ENCODE measurements at places on chromosomes 2 and 18.

DNA sequence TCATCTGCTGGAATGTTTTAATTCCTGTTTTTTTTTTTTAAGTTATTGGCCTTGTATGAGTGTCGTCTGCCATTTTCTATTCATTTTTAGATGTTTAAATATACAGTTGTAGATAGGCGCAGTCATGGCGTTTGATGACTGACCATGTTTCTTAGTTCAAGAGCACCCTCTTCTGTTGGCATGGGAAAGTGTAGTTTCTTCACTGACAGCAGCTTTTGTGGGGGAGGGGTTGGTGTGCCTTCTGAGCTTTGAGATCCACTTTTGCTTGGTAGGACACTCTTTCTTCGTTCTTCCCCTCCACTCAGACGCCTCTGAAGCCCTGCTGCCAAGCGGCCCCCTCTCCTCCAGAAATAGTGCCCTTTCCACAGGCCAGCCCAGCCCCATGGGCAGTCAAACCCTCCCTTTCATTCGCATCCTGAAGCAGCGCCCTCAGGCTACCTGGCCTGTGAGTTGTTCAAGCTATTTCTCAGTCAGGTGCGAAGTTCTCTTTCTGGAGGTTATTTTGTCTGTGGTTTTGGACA, 492.0 kb downstream of the TNS1 start:
- peak; percentile 77 for DNase-seq

DNA sequence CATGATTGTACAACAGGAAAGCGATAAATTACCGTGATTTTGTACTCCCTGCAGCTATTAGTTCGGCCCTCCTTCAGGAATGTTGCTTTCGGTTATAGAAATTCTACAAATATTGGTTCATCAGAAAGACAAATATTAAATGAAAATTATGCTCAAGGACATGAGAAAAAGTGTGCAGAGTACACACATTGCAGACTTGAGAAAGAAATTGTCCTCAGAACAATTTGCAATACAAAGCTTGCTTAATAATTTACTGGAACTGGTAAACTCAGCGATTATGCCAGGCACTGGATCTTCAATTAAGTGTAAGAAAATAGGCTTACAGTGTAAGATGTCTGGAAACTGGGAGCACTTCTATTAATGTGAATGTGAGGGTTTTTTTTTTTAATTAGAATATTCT, 45.9 kb downstream of the ABCG8 start:
- DNase-seq, result no peak

DNA sequence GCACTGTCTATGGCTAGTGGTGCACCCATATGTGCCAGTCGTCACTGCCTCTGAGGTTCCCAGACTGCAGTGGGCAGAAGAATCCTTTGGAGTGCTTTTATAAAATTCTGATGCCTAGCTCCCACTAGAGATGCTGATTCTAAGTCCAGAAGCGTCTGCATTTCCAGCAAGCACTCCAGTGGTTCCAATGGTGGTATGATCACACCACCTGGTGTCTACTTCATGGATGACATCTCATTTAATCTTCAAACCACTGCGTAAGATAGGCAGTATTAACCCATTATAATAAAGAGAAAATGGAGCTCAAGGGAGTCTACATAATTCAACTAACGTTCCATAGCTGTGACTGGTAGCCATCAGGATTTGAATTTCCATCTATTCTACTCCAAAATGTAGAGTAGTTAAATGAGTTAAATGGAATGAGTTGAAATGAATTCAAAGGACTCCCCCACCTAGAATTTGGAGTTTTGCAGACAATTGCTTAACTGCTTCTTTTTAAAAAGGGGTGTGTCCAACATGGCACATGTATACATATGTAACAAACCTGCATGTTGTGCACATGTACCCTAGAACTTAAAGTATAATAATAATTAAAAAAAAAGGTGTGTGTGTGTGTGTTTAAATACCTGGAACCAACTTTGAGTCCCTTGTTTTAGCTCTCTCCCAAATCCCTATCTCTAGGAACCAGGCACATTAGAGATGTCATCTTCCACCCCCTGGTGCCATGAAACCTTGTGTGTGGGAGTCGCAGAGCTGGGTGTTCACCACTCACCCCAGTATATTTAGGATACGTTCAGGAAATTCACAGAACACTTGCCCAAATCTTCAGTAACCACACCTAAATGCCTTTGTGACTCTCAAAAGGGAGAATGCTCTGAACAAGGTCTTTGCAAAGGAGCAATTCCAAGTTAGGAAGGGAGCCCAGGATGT, 14.1 kb downstream of the LAMA3 start:
- DNase-seq, result peak; percentile 72

GRCh38 chr18:11859282-11859830, 8.1 kb downstream of the CHMP1B start:
- DNase-seq, result no peak

DNA sequence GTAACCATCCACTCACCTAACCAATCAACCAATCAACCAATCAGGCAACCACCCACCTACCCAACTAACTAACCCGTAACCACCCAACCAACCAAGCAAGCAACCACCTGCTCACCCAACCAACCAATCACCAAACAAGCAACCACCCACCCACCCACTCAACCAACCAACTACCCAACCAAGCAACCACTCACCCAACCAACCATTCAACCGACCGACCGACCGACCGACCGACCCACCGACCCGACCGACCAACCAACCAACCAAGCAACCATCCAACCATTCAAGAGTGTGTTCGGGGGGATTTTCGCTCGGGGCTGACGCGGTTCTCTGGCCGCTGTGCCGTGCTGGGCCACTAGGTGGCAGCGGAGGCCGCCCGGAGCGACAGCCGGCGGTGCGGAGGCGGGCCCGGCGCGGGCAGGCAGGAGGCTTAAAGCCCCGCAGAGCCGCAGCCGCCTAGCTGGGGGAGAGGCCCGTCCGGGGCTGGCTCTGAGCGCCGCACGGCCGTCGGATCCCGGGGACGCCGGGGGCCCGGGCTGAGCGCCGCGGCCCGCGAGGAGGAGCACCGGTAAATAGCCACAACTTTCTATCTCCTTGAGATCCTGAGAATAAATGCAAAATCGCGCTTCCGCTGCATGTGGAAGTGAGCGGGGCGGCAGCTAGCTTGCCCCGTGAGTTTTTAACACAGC, at the start of gene MC5R:
MC5R (plus strand) TSS at position 443 of the 689 bp plus-strand sequence. CDS start 1,617 bp downstream, outside the sequence.
- DNase-seq, result peak; percentile 75

- no peak for DNase-seq
Measured at GRCh38 chr2:128510701-128511397, 192.2 kb upstream of the HS6ST1 start.

GRCh38 chr2:17520761-17521160, 2.5 kb upstream of the RAD51AP2 start:
- no peak for DNase-seq

DNA sequence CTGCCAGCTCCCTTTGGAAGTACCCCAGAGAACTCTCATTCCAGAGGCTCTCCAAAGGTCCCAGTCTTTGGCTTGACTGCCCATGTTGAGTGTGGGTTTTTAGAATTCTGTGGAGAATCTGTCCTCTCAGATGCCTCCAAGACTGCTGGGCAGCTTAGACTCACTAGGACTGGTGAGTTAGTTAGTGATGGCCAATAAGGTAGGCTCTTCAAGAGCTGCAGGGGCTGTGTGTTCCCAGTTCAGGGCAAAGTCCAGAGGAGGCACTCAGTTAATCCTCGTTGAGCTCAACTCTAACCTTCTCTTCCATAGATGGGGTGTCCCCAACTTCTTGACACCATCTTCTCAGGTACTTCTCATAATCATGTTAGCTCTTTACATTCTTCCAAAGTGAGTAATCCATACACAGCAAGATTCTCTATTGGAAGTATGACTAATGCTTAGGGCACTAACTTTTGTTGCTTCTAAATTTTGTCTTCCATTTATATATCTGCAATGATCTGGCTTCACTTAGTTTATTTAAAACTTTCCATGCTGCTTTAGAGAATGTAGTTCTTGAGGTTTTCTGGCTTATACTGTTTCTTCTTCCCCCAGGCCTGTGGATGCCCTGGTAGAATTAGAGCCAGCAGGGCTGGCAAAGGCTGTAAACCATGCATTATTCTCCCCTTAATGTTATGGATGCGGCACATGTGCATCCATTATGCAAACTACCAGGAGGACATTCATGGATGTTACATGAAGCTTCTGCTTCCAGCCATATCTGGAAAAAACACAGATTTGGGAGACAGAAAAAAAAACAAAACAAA, 88.9 kb downstream of the POLE4 start:
- DNase-seq, result no peak

GRCh38 chr2:187526792-187527191, 27.4 kb downstream of the TFPI start:
- no peak for DNase-seq

- DNase-seq, result no peak
Measured at GRCh38 chr2:37543999-37544557, 127.4 kb downstream of the CDC42EP3 start.

GRCh38 chr2:3178578-3179031, 199.0 kb downstream of the EIPR1 start:
- no peak for DNase-seq

DNA sequence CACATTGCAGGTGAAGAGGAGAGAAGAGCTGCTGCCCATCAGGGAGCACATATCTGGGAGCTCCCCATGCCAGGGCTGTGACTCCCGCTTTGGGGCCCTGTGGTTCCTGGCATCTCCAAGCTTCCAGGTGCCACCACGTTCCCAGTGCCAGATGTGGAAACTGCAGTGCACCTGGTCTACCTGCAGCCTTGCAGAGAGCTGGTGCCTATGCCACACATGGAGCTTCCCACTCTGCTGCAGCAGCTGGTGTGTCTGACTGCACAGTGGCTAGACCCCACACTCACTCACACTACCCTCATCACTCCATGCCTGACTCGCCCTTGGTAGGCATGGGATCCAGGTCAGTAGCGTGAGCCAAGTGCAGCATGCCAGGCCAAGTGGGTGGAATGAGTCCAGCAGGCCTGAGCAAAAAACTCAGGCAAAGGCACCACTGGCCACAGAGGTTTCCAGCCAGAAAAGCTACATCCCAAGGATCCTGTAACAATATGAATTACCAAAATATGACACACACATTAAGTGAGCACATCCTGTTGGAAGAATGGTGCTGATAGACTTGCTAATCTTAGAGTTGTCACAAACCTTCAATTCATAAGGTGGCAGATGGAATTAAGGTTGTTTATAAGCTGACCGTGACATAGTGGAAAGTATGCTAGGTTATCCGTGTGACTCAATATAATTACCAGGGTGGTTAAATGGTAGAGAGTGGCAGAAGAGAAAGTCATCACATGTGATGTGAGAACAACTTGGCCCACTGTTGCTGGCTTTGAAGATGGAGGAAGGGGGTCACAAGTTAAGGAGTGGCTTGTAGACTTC, 150.9 kb downstream of the EHBP1 start:
- DNase-seq, result no peak

DNA sequence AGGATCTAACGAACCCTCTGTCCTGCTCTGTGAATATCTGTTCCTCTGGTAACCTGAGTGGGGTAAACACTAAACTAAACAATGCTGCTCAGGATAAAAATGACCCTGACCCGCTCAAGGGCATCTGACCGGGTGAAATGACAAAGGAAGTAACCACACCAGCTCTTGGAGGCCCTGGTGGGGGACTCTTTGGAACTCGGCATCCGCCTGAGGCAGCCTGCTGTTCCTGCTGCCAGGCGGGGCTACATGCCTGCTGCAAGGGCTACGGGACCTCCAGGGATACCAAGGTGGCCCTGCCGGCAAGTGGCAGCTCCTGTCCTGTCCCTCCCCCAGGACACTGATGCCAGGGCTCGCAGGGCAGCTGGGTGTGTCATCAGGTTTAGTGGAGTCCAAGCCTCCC, 273.3 kb downstream of the HDAC4 start:
- no peak for DNase-seq

DNA sequence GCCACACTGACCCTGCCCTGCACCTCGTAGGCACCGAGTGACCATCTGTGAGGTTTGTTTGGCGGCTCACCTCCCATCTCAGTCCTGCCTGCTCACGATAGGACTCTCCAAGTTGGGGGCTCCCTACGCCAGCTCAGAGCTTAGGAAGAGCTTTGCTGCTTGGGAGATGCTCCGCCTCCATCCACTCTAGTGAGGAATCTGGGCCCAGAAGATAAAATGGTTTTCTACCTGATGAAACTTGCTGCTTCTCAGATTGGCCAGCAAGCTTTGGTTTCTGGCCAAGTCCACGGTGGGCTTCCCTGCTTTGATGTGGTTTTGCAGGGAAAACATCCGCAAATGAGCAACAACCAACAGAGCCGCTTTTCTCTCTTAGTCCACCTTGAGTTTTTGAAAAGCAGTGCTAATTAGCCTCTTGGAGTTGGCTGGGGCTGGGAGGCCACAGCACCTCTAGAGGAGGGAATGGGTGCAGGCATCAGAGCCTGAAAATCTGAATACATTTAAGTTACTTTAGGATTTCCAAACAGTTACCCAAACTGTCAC, 42.2 kb downstream of the THNSL2 start:
- no peak for DNase-seq

DNA sequence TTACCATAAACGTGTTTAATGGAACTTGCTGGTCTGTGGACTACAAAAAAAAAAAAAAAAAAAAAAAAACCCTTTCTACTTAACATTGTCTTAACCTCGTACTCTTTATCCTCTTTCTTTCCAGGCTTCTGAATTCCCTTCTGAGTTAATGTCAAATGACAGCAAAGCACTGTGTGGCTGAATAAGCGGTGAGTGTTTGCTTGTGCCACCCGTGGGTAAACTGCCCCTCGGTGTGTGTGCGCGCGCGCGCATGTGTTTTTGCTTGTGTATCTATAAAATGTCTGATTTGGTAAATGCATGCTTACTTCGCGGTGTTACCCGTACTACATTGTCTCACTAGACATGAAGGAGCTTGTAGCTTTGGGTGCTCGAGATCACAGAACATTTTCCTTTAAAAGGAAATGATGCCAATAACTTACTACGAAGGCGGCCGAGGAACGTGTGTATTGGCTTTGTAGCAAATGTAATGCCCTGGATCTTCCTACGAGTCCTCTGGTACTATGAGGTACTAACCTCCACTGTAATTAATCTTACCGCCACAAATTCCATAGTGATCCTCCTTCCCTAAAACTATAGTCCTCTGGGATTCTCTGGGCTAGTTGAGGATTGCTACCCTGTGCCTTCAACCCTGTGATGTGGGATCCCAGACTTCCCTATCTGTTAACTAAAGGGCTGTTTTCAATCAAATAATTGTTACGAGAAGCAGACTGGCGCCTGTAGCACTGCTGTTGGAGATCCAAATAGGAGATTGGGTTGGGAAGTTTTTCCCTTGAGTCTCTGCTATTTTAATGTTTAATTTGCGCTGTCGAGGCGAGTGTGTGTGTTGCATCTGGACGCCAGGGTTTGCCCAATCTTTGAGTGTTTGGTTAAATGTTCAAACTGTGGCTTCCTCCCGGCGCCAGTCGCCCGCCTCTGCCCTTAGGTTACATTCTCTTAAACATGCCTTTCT, 1.1 kb downstream of the ID2 start:
- peak; percentile 62 for DNase-seq

DNA sequence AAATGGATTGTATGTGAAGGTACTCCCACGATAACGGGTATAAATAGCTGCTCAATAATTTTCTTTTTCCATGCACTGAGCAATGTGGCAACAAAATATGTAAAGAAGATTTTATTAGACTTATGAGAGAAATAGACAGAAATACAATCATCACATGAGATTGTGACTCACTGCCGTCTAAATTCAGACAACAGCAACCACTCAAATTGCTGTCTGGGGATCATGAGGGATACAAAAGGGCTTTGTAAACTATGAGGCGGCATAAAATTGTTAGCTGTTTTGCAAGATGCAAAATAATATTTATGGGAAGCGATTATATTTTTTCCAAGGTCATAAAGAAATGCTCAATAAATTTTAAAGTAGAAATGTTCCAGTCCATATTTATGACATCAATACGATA, 259.1 kb upstream of the AGAP1 start:
- DNase-seq, result no peak
